ENCODE measurements at places on chromosomes 12 and 14. TPM values are rescaled to one million over a fixed set of nuclear protein-coding genes. Genes with fewer than 3 reads are reported as not detected.
A peak's percentile ranks its signal among the peaks of the same experiment; 100 is the strongest.

DNA sequence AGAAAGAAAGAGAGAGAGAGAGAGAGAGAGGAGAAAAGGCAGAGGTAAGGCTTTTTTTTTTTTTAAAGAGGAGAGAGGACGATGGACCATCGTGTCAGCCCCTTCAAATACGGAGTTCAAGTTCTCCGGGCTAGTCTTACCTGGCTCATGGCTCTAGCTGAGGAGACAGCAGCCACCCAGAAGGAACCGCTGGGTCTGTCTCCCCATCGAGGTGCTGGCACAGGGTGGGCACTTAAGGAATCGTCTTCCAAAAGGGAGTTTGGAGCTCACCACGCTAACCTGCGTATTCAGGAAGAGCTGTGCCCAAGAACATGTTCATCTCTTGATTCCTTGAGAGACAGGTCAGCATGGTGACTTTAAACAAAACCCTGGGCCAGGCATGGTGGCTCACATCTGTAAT, 102.7 kb downstream of the SETD3 start:
- peak; percentile 6 for DNase-seq

DNA sequence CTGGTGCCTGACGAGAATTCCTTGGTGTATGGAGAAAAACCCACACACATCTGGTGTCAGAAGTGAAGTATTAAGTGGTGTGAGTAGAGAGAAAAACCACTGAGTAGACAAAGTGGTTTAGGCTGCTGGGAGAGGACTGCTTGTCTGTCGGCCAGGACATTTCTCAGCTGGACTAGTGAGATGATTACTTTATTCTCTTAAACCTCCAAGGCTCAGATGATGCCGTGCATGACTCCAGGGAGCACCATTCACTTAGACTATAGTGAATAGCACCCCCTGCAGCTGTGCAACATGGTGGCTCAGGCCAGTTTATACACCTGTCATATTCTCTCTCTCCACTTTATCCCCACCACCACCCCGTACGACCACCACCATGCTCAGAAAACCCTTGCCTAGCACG, 28.5 kb upstream of the NFYB start:
- DNase-seq = no peak

DNA sequence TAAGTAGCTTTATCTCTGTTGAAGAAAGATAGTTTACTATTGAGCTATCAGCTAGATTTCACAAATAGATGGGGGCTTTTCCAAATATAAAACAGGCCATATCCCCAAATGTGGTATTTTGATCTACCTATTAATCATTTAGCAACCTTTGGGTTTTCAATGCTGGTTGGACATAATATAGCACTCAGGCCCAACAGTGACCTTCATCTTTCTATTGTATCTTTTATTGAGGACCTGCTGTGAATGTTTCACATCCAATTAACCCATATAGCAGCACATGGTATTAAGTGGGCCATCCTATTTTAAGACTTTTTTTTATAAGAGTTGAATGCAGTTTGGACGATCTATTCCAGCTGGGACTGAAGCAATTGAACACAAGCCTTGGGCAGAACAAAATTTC, 10.0 kb upstream of the NR1H4 start:
- no peak for DNase-seq

DNA sequence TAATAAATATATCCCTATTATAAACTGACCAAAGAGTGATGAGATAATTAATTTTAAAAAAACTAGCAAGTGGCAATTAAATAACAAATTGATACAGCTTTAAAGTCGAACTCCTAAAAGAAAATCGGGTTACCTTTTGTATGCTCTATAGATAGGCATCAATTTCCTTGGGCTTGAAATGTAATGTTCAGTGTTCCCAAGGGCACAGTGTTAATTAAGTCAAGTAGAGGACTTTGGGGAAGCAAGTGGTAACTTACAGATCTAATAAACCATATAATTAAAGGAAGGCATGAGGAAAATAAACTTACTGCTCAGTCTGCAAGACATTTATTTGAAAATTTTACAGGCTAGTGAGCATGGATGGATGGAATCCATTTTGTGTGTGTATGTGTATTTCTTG, 220.9 kb downstream of the FSCB start:
- DNase-seq = no peak

DNA sequence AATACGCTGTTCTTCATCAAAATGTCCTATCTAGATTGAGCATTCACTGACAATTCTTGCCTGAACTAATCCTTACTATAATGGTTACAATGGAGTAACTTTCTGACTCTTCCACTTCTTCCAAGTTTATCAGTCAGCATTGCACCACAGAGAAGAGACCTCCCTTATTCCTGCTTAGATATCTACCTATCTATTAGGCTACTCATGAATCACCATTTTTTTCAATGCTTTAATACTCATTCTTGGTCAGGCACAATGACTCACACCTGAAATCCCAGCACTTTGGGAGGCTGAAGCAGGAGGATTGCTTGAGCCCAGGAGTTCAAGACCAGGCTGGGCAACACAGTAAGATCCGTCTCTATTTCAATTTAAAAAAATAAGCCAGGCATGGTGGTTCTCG, 39.3 kb downstream of the RPS6KA5 start:
- no peak for DNase-seq

NEUROD4 gene
- total RNA-seq = not detected
